Stimulated activated CD4-positive, alpha-beta T cell treated with anti-CD3 and anti-CD28 coated beads, TNF-alpha, amount 100 ng/mL, for 4 hours (primary cell): ENCODE measurements at places on chromosomes 11 and 22.

DNA sequence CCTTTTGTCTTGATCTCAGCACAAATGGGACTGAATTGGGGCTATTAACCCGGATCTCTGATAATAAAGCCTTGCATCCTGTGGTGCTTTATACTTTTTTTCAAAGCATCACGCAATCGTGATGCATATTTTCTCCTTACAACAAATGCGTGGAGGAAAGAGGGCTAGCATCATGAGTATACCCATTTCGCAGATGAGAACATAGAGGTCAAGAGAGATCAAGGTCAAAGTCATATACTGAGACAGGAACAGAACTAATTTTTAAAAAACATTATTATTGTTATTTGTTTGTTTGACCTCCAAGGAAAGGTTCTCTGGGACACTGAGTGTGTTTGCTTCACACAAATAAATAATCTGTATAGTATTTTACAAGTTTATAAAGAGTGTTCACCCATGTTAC is 191.2 kb downstream of the ST3GAL4 start:
- no peak for DNase-seq

- no peak for DNase-seq
Measured at GRCh38 chr11:69686856-69687255, 11.7 kb upstream of the LTO1 start.

- no peak for DNase-seq
Measured at GRCh38 chr11:15293975-15294620, 179.4 kb downstream of the INSC start.

- DNase-seq, result no peak
Measured at GRCh38 chr11:119712006-119712405, 17.0 kb downstream of the NECTIN1 start.

- no peak for DNase-seq
Measured at GRCh38 chr11:12116425-12117032, 6.1 kb downstream of the MICAL2 start.

- no peak for DNase-seq
Measured at GRCh38 chr11:91209306-91209705, 986.5 kb upstream of the CHORDC1 start.

GRCh38 chr11:103257360-103257759 is 148.1 kb downstream of the DYNC2H1 start:
- DNase-seq, result no peak
